ENCODE measurements at places on chromosomes 12 and 14.

GRCh38 chr12:24955853-24956252 is 7.0 kb upstream of the BCAT1 start:
- DNase-seq = no peak

- no peak for DNase-seq
Measured at GRCh38 chr12:5258498-5258897, 173.4 kb upstream of the NTF3 start.

- DNase-seq = no peak
Measured at GRCh38 chr12:39713552-39713951, 93.9 kb upstream of the ABCD2 start.

DNA sequence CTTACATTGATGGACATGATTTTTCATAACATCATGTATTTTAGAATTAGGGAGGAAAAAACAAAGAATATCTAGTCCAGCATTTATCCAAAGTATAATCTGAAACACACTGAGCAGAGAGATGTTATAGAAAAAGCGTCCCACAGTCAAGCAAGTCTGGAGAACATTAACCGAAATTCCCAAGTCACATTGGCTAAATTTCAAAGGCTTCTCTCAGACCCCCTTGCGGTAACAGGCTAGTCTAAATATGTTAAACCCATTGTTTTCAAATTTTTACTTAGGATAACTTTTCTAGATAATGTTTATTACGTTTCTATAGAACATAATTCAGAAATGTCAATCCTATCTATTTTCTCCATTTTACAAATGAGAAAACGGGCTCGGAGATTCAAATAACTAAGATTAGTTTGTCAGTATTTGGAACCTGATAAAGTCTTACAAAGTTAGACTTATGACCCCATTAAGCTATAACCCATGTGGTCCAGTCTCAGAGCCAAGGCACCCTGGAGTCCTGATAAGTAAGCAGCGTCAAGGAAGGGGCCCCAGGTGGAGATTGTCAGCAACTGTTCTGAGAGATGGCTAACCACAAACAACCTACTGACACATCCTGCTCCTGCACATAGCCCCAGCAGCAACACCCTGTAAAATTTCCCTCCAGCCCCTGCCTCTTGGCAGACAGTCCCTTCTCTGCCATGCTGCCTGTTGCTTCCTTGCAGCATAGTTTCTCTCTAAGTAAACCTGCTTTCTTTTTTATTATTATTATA is 220.6 kb upstream of the TMEM260 start:
- DNase-seq = peak; percentile 51

DNA sequence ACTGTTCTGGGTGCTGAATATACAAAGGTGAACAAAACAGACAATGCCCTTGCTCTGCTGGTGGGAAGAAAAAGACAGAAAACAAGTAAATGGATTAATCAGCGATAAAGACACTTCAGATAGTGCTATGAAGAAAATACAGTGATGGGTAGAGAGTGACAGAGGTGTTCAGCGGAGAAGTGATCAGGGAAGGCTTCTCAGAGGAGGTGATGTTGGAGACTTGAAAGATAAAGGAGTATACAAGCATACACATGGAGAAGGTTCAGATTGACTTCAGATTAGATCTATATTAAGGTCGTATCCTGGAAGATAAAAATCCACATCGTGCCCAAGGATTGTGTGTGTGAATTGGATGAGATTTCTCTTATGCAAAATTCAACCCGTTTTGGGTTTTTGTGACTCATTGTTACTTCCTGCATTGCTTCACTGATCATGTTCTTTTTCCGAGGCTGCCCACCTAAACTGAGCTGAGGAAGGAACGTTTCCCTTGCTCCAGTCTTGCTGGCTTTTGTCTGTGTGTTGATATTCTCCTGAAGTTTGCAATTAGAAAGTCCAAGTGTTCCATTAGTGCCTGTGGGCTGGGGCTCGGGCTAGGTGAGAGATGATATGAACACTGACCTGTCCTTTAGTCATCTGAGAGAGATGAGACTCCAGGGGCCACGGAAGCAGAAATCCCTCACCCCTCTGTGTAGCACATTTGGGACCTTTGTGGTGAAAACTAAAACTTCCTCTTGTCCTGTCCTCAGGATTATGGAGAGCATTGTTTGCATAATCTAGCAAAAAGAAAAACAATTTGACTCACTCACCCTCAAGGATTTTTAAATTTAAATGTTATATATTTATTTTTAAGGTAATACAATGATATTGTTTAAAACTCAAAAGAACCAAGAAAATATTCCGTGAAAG is 27.6 kb downstream of the PLXNC1 start:
- peak; percentile 32 for DNase-seq

DNA sequence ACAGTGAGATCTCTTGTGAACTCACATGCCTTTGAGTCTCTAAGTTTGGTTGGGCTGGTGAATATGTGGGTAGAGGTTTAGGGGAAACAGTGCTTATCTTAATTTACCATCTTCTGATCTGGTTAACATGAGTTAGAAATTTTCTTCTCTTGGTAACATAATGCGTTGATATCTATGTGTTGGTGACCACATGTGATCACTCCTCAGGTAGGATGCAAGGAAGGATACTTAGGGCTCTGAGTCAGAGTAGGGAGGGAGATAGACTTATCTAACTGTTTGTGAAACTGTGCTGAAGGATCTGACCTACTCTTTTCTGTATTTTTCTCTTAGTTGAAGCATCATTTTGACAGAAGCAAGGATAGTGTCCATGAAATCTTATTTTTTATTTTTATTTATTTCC is 23.1 kb downstream of the FAM234B start:
- peak; percentile 29 for DNase-seq

- no peak for DNase-seq
Measured at GRCh38 chr14:95047754-95048153, 109.6 kb downstream of the DICER1 start.

DNA sequence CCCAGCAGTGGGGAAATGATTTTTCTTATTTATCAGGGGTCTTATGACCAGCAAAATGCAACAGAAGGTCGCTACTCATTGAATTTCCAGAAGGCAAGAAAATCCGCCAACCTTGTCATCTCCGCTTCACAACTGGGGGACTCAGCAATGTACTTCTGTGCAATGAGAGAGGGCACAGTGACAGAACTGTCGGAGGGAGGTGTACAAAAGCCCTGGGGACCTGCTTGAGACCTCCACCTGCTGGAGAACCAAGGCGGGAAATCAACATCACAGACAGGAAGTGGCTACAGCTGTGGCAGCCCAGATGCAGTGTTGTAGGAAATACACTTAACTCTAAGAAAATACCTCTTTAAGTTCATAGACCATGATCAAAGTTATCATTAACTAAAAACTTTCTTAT is 250.9 kb upstream of the OR4E1 start:
- peak; percentile 59 for DNase-seq

GRCh38 chr12:79409562-79409961 is 281.2 kb downstream of the PAWR start:
- DNase-seq = no peak

- no peak for DNase-seq
Measured at GRCh38 chr12:22881878-22882385, 257.0 kb downstream of the ETNK1 start.

GRCh38 chr14:92907316-92907911 is 15.5 kb upstream of the CHGA start:
- DNase-seq = no peak
